ENCODE measurements at places on chromosomes 4 and X. TPM values are rescaled to one million over a fixed set of nuclear protein-coding genes. Genes with fewer than 3 reads are reported as not detected.

ADGRG2 gene
- 0.91 TPM for total RNA-seq

DNA sequence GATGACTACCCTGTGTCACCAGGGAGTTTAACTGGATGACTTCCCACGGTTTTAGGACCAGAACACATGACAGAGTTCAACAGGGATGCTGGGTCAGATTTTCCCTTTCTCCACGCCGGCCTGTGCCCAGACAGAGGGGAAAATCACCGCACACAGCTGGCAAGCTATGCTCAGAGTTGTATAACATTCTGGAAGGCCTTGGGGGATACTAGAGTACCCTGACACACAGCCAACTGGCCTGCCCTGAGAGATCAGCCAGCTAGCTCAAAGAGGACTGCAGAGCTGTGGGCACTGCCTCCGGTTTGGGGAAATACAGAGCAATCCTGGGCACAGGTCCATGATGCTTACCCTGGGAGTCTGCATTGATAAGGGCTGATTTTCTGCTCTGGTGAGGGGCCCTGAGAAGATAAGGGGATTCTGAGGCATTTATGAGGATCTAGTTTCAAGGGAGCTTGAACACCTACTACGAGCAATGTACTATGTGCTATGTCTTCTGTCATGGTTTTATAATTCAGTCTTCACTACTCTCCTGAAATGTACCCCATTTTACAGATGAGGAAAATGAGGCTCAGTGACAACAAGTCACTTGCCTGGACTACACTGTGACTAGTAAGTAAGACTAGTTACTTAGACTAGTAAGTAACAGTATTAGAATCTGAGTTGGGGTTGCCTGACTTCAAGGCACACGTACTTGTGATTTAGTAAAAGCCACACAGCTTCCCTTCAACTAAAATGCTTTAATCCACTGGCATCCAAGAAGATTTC lies 14.7 kb downstream of the C4orf54 start:
- H3K4me1 ChIP-seq: no peaks in the 10 kb centered on the region
- H3K36me3 ChIP-seq: no peaks in the 10 kb centered on the region
- no peak overlapping the region for H3K4me3 ChIP-seq
- no peak for DNase-seq

GRCh38 chrX:70016513-70016912 lies 33.2 kb downstream of the AWAT2 start:
- no peaks in the 10 kb centered on the region for H3K36me3 ChIP-seq
- H3K27ac ChIP-seq: no peak overlapping the region
- no peak for DNase-seq
- no peak overlapping the region for H3K4me3 ChIP-seq
- H3K27me3 ChIP-seq: no peaks in the 10 kb centered on the region
- no peaks in the 10 kb centered on the region for H3K4me1 ChIP-seq

- H3K27ac ChIP-seq: no peak overlapping the region
- no peaks in the 10 kb centered on the region for H3K36me3 ChIP-seq
- no peak for DNase-seq
Observed at GRCh38 chr4:156193800-156194199, 240.1 kb upstream of the CTSO start.

KLF3 gene
- total RNA-seq: 44.7 TPM

- DNase-seq: no peak
- H3K36me3 ChIP-seq: no peaks in the 10 kb centered on the region
Observed at GRCh38 chr4:14035076-14035475, 407.6 kb upstream of the BOD1L1 start.

FDCSP gene
- not detected for total RNA-seq

LRCH2 gene
- 3.1 TPM for total RNA-seq

All from upper lobe of left lung (tissue), 6 donors.